ENCODE measurements at places on chromosomes 12 and 14.
A peak's percentile ranks its signal among the peaks of the same experiment; 100 is the strongest.

GRCh38 chr12:116376354-116377193 lies 99.1 kb upstream of the MED13L start:
- peak; percentile 72 for DNase-seq

- no peak for DNase-seq
Observed at GRCh38 chr14:67768219-67768618, 48.2 kb downstream of the ZFYVE26 start.

DNA sequence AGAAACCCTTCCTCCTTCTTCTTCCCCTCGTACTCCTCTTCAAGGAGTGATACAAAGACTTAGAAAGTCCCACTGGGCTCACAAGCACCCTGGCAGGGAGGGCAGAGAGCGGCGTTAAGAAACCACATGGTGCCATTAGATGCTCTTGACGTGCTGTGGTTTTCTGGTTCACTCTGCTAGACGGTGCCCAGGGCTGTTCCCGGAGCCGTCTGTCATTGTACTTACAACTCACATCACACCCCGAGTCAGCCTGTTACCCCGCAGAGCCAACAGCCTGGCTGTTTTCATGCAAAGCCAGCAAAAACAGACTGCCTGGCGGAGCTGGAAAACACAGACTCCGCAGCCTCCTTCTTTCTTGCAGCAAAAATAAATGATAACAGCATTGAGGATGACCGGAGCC lies 232.6 kb upstream of the TBX3 start:
- no peak for DNase-seq

GRCh38 chr14:92902726-92903125 lies 20.2 kb upstream of the CHGA start:
- no peak for DNase-seq

DNA sequence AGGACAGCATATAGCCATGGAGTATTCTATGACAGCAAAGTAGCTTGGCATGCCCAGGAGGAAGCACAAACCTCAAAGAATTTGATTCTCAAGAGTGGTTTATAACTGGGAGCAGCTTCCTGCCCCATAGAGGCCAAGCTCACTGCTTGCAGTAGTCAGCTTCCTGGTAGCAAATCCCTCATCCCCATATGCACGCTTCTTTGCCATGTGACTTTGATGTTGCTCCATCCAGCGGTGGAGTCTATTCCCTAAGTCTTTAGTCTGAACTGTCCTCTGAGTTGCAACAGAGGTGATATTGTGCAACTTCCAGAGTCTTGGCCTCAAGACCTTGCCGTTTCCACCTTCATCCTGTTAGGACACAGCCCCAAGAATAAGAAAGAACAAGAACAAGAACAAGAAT lies 996.8 kb upstream of the TMEM132C start:
- DNase-seq: no peak

DNA sequence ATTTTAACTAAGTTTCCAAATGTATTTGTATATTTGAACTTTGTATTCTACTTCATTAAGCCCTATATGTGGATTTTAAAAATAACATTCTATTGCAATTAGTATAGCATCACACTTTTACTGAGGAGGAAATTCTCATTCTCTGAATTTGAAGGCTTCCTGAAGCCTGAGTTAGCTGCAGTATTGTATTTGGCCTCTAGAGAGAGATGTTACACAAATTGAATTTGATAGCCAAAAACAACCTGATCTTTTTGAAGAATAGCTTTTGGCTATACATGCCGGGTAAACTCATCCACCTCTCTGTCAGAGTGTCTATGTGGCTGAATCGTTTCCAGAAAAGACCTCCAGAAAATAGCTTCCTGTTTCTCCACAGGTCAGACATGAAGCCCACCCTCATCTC lies 316.5 kb upstream of the OR4E1 start:
- peak; percentile 2 for DNase-seq

DNA sequence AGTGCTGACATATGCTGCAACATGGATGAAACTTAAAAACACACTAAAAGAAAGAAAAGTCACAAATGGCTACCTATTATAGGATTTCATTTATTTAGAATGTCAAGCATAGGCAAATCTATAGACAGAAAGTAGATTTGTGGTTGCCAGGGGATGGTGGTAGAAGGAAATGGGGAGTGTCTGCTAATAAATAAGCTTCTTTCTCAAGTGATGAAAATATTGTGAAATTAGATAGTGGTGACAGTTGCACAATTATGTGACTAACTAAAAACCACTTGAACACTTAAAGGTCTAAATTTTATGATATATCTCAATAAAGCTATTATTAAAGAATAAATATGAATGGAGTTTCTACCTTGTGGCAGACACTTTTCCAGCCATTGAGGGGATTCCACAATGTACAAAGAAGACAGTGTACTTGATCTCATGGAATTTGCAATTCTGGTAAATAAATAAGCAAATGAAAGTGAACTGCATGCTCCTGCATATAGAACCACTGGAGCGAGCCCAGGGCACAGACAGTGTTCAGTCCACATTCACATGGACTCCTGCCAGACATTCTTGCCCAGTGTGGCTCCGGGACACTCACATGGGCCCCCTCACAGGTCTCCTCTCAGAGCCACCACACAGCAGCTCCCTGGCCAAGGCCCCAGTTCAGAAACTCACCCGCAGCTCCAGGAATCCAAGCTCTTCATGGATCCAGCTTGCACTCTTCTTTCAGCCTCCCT lies 107.1 kb upstream of the ARID2 start:
- no peak for DNase-seq

DNA sequence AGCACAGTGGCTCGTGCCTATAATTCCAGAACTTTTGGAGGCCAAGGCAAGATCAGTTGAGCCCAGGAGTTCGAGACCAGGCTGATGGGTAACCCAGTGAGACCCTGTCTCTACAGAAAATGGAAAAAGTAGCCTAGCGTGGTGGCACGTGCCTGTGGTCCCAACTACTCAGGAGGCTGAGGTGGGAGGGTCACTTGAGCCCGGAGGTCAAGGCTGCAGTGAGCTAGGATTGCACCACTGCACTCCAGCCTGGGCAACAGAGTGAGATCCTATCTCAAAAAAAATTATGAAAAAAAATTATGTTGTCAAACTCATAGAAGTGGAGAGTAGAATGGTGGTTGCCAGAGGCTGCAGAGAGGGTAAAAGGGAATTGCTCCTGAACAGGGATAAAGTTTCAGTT lies 3.6 kb upstream of the LRCOL1 start:
- no peak for DNase-seq

- no peak for DNase-seq
Observed at GRCh38 chr14:24924544-24924943, 125.4 kb downstream of the STXBP6 start.

- no peak for DNase-seq
Observed at GRCh38 chr12:120388691-120389481, 19.9 kb upstream of the MSI1 start.

- no peak for DNase-seq
Observed at GRCh38 chr14:24392325-24393091, 6.3 kb upstream of the NYNRIN start.

GRCh38 chr12:116837097-116837496 lies 44.1 kb downstream of the HRK start:
- DNase-seq: no peak

DNA sequence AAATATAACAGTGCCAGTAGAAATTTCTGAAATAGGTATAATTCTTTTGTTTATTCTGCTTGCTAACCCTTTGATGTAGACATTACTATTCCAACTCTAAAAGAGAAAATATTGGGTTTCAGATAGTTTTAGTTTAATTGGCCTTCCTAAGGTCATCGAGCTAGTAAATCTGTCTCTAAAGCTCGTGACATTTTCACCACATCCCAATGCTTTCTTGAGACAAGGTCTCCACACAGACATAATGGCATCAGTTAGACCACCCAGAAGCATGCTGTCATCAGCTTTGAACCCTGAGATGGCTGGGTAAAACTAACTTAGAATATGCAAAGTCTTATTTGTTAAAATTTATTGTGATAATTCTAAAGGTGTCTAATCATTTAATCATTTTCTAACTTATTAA lies 52.0 kb downstream of the PIK3C2G start:
- DNase-seq: no peak

DNA sequence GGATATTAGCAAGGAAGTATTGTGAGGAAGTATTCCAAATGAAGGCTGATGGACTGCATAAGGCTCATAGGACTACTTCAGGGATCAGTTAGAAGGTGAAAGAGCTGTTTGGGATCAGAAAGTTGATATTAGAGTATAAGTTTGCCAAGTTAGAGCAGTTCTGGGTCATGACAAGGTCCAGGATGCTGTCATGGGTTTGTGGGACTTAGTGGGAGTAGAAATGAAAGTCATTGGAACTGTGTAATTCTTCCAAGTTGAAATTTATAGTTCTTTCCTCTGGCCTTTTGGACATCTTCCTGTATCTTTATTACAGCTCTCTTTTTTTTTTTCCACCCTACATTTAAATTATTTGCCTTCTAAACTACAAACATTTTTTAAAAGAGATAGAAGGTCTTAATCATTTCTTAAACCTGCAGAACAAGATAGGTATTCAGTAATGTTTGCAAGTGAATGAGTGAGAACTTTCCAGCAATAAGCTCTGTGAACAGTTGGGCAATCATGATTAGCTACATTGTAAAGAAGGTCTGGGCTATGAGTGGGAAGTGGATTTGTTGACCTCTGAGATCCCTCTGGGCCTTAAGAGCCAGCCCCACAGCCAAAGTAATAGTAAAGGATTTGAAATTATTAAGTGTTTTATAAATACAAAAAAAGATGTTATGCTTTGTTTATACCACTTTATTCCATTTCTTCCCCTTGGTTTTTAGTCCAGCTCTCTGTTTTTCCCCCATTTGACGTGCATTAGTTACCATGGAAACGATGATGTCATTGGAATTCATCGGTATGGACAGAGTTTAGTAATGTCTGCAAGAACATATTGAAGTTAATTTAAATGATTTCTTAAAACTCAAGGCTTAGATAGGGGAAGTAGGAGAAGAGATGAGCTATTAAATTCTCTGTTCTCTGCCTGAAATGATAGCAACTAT lies 247.9 kb upstream of the ARHGAP5 start:
- DNase-seq: peak; percentile 4

GRCh38 chr12:125487336-125487735 lies 422.1 kb downstream of the AACS start:
- DNase-seq: no peak

DNA sequence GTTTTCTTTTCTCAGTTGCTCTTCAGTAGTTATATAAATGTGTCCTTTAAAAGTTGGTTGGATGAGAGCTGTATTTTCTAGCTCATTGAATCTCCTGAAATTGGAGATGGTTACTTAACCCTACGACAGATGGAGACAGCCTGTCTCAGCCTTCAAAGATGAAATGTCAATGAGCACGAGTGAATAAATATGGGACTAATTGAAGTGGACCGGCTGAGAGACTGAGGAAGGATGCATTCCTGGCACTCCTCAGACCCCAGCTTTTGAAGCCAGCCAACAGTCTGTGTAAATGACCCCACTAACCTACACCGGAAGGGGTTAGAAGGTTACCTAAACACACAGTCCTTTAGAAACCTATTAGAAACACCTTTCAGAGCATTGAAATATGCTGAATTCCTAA lies 46.6 kb downstream of the PDZRN4 start:
- no peak for DNase-seq

DNA sequence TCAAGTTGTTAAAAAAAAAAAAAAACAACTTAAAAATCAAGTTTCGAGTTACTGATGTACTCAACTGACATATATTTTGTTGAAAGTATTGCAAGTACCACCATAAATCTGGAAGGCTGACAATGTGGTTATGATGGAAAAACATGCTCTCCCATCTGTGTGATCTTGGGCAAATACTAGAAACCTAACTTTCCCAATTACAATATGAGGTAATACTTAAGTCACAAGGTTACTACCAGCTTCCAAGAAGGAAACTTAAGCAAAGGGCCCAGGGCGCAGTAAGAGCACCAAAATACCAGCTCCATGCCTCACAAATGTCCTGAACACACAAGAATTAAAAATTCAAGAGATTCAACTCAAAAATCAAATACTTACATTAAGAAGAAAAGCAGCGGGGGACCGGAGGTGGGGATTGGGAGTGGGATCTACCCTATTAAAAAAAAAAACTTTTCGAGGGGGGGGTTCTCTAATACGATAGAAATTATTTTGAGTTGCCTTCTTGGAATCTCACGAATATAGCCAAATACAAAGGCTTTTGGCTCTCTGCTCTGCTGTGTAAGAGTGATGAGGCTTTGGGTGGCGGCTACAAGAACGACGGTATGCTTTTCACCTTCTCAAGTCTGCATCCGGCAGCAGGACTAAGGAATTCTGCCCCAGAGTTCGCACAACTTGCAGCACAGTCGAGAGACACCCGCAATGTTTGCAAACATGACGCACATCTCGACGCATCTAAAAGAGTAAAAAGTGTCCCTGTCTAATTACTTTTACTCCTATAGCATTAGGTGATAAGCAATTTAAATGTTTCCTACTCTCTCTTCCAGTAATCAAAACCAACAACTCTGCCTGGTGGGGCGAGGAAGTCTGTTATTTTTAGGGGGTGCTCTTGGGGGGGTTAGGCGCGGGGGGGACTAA lies 1.1 kb downstream of the SAV1 start:
- DNase-seq: peak; percentile 23

DNA sequence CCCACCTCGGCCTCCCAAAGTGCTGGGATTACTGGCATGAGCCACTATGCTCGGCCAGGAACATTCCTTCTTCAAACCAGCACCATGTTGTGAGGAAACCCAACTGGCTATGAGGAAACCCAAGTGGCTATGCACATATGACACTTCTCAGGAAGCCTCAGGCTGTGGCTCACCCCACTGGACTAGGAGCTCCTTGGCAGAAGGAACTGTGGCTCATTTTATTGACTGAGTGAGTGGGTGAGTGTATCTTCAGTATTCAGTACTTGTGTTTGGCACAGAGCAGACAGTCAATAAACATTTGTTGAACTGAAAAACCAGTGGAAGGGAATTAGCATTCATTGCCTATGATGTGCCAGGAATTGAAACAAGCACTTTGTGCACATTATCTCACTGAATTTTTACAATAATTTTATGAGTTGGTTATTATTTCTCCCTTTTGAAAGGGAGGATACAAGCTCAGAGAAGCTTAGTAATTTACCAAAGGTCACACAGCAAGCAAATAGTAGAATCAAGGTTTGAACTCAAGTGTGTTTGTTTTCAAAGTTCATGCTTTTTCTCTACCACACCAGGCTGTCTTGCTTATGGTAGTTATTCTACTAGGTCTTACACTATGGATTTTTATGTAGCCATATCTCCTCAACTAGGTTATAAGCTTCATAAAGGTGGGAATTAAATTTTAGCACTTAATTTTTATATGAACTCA lies 121.6 kb downstream of the VEZT start:
- no peak for DNase-seq

DNA sequence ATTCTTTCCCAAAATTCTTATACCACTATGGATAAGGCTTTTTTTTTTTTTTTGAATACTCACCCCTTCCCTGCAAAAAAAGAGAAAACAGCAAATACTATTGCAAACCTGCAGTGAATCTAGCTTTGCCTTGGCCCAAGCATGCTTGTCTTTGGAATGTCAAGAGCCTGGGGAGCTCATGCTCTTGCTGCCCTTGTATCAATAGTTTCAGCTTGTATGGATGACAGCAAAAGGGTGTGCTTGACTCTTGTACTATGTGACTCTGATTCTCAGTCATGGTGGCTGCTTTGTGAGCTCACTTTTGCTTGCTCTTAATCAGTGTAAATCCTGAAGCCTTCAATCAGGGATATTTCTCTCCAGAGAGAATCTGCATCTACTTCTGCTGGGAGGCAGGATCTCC lies 149.2 kb downstream of the EMP1 start:
- DNase-seq: no peak
